ENCODE measurements at places on chromosomes 13 and 19. TPM values are rescaled to one million over a fixed set of nuclear protein-coding genes. Genes with fewer than 3 reads are reported as not detected.

The CCDC8 gene
- 34.2 TPM for total RNA-seq

DNA sequence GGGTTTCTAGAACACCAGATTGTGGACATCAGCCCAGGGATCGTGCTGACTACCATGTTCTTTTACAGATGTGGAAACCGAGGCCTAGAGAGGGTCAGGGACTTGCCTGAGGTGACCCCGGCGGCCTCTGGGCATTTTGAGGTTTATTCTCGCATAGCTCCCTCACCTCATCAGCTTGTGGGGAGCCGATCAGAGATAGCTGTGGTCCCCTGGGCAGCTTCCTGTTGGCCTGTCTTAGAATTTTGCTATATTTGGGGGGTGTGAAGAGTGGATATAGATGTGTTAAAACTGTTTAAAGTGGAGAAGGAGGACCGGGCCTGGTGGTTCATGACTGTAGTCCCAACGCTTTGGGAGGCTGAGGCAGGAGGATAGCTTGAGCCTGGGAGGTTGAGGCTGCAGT, 6.9 kb downstream of the ARHGEF1 start:
- DNase-seq = no peak

GRCh38 chr13:39821977-39822376, 166.5 kb downstream of the COG6 start:
- no peak for DNase-seq

DNA sequence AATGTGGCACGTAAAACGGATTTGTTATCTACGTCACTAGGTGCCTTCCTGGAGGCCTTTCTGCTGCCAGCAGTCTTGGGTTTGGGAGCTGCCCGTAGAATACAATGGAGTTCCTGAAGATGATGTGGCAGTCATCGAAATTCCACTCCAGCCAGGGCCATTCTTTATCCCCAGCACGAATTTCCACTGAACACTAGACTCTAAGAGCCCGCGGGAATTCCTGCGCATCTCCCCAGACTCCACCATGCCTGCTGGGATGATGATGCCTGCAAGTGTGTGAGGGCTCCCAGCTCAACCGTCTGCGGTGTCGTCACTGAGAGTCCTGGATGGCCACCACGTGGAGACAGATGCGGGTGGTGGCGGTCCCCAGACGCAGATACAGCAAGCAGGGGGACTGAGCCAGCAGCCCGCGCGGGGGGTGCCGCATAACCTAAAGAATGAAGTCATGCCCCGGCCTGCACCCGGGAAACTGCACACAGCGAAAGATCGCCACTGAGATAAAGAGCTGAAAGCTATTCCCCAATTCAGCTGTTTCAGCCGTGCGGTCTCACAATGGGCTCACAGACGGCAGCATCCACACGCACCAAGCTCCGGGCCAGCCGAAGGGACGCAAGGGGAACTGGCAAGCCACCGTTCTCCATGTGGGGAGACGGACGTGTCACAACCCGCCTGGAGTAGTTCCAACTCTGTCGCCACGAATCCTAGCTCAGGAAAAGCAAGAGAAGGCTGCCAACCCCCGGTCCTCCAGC, 41.1 kb downstream of the COL4A1 start:
- peak; percentile 76 for DNase-seq

DNA sequence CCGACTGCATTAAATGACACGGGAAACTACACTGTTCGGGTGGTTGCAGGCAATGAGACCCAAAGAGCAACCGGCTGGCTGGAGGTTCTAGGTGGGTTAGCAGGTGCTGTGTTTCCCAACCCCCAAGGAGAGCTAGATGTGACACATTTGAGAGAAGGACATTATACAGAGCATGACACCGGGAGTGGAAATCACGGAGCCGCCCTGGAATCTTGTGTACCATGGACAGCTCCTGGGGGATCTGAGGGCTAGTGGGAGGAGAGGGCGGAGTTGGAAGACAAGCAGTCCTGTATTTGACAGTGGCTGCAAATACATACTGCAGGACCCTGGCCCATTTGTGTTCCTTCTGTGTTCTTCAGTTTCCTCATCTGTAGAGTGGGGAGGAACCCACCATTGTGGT, 2.3 kb downstream of the CEACAM18 start:
- no peak for DNase-seq

The C2CD4C gene
- total RNA-seq = 2.7 TPM

DNA sequence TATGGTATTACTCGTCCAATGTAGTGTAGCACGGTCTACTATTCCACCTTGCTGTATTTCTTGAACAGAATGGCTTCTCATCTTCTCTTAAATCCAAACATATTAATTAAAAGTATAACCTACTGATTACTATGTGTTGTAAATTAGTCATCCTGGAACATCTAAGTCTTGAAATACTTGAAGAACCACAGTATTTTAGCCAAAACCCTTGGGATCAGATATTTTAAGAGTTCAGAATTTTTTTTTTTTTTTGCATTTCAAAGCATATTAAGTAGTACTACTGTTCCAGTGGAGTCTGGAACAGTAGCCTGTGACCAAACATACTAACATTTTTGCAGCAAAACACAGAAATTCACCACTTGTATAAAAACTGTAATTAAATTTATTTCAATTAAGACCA, 30.1 kb downstream of the ZC3H13 start:
- no peak for DNase-seq

The MUC16 gene
- total RNA-seq = 0.03 TPM

DNA sequence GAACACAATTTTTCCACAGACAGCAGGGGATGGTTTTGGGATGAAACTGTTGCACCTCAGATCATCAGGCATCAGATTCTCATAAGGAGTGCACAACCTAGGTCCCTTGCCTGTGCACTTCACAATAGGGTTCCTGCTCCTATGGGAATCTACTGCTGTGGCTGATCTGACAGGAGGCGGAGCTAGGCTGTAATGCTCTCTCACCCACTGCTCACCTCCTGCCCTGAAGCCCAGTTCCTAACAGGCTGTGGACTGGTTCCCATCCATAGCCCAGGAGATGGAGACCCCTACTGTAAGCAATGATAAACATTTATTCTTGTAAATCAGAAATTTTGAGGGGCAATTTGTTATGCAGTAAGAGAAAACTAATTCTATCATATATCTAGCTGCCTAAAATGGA, 1234.7 kb downstream of the SLITRK1 start:
- no peak for DNase-seq

DNA sequence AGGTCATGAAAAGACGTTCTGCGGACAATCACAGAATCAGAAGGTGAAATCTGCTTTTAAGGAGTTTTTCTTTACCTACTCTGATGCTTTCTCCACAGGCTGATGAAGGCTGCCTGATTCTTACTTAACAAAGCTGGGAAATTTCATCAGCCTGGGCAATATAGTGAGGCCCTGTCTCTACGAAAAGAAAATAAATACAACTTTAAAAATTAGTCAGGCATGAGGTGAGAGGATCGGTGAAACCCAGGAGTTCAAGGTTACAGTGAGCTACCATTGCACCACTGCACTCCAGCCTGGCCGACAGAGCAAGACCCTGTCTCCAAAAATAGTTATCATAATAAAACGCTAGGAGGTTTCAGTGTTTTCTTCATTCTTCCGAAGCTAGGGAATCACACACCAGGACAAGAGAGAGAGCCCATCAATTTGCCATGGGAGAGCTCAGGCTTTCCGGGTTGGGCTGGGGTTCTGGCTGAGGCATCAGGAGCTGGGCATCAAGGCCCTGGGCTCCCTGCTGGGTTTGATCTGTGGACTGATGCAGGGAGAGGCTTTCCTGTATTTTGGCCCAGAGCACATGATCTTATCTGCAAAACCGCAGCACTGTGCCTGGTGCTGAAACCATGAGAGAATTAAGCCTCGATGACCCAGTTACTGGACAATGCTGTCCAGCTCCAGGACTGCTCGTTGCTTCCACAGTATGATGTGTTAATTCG, 25.1 kb upstream of the CEBPG start:
- no peak for DNase-seq

GRCh38 chr13:24618011-24618955, 61.9 kb upstream of the ATP12A start:
- DNase-seq = no peak

GRCh38 chr13:60351326-60351725, 45.7 kb upstream of the TDRD3 start:
- no peak for DNase-seq

DNA sequence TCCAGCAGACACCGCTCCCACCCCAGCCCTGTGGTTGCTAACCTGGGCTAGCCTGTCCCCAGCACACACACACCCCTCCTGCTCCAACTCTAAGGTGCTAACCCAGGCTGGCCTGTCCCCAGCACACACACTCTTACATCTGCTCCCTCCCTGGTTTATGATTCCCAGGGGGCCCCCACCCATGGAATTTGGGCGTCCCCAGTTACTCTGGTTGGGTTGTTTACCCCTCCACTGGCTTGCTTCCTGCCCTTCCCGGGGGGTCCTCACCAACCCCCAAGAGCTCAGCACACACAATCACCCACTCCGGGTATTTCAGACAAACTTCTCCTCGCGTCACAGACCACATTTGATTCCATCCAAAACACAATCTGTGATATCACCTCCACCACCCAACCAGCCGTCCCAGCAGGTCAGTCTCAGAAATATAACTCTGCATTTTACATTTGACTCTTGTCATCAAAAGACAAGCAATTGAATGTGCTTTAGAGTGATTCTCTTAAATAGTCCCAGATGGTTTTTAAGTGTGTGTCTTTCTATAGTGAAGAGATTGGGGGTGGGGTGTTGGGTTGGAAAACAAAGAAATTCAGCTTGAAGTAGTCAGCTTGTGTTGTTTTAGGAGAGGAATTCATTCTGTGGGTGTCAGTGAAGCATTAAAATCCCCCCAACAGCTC, 20.1 kb downstream of the COL4A2 start:
- DNase-seq = no peak

DNA sequence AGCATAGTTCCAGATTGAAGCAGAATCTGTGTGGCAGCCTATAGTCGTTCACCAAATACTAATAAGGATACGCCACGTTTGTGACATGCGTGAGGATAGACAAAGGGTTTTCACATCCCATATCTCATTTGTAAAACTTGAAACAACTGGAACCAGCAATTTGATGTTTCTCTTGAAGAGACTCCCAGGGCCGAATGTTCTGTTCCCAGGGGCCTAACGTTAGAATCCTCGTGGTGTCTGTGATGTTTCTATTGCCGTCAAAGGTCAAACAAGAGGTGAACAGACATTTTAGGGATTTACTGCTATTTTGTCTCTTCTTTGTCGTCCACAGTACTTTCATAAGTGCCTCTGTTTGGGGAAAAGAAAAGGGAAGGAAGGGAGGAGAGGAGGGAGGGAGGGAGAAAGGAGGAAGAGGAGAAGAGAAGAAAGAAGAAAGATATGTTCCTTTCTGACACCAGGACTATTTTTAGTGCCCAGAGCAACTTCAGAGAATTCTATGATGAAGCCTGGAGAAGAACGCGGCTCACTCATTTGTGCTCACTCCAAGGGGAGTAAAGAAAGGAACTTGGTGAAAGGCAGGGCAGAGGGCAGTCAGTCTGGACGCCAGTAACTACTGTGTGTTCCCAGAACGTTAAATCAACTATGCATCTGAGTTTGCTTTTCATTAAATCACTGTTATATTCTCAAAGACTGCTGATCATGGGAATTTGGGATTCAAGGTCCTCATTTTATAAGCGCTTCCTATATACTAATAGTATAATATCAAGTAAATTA, 154.5 kb downstream of the DCT start:
- no peak for DNase-seq

All from cardiac septum (tissue), 1 donor.